Stimulated activated CD4-positive, alpha-beta T cell treated with anti-CD3 and anti-CD28 coated beads, Interleukin-12 subunit alpha, Interleukin-12 subunit beta, amount 100 ng/mL, for 48 hours (primary cell): ENCODE measurements at places on chromosomes 16 and 17.

- no peak for DNase-seq
Observed at GRCh38 chr17:40073454-40074174, 10.8 kb downstream of the THRA start.

DNA sequence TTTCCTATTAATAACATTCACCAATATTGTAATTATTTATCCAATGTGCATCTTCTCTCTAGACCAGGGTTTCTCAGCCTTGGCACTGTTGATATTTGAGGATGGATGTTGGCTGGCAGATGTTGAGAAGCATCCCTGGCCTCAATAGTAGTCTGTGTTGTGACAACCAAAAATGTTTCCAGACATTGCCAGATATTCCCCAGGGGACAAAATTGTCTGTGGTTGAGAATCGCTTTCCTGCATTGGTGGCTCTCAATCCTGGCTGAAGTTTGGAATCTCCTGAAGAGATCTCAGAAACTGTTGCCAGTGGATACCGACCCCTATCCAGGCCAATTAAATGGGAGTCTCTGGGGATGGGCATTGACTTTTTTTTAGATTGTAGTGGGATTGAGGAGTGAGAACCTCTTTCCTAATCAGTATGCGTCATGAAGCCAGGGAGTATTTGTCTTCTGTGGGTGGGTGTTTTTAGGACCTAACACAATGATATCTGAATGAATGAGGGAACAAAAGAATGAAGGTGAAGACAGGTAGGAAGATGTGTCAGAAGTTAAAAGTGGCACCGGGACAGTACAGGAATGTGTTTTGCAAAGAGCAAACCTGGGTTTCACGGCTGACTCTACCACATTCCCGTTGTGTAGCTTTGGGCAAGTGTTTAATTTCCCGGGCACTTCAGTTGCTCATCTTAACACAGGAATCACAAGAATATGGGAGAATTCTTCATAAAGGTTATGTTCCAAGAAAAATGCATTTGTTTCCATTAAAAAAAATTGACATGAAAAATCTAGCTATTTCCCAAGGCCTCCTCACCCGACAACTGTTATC, 24.3 kb downstream of the HSD17B2 start:
- no peak for DNase-seq

GRCh38 chr17:79625706-79626105, 14.9 kb upstream of the RBFOX3 start:
- no peak for DNase-seq

- DNase-seq: no peak
Observed at GRCh38 chr17:521183-521525, 168.5 kb upstream of the RPH3AL start.

DNA sequence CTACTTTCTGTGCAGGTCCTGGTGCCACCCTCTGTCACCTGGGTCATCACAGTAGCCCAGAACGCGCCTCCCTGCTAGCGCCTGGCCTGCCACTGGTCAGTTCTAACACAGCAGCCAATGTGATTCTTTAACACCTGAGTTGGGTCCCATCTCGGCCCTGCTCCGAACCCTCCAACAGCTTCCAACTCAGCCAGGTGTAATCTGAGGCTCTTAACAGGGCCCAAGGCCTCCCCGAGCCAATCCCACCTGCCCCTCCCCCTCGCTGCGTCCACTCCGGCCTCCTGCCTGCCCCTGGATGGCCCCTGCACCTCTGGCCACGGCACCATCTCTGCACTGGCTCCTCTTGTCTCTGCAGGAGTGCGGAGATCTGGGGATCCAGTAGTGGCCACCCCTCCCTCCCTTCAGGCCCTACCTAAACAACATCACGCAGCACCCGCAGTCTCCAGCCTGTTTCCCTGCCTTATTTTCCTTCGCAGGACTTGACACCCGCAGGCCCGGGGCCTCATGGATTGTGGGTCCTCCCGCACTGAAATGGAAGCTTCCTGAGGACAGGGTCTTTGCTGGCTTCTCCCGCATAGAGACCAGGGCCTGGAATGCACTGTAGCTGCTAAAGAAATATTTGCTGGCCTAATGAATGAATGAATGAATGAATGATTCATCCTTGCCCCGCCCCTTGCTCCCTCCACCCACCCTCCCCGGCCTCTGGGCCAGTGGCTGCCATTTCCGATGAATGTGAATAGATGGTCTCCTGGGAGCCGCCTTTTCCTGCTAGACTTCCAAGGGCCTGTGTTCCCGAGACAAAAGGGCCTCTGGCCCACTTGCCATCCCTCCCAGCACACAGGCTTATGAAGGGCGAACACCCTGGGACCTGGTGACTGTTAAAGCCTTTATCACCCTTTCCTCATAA, 174.8 kb upstream of the FOXF1 start:
- no peak for DNase-seq

GRCh38 chr17:39603304-39604016, 4.3 kb downstream of the NEUROD2 start:
- no peak for DNase-seq

- DNase-seq: no peak
Observed at GRCh38 chr17:76240461-76241203, at the start of gene RNF157. Gene RNF157, minus strand, starts transcription at chr17:76240493. Its CDS starts 253 bp downstream, at chr17:76240240.

GRCh38 chr16:4006397-4006999, 109.7 kb downstream of the ADCY9 start:
- no peak for DNase-seq

- no peak for DNase-seq
Observed at GRCh38 chr16:12260647-12261262, 284.2 kb downstream of the SNX29 start.

DNA sequence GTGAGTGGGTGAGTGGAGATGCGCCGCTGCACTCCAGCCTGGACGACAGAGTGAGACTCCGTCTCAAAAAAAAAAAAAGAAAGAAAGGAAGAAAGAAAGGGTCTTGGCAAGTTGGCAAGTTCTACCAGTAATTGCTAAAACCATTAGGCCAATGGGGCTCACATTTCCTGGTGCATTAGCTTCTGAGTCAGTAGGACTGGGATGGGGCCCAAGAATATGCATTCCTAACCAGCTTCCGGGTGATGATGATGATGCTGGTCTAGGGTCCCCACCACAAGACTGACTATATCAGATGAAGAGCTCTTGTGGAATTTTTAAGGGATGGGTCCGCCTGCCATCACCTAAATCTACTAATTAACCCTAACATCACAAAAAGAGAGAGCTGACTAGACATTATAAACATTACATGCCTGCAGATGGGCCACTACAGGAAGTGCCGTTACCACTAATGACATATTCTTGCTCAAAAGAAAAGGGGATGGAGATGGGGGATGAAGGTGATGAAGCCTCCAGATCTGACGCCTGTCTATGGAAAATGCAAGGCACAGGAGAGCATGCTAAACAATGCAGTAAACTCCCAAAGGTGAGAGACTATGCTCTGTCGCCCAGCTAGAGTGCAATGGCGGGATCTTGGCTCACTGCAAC, 13.1 kb downstream of the MYH11 start:
- no peak for DNase-seq

DNA sequence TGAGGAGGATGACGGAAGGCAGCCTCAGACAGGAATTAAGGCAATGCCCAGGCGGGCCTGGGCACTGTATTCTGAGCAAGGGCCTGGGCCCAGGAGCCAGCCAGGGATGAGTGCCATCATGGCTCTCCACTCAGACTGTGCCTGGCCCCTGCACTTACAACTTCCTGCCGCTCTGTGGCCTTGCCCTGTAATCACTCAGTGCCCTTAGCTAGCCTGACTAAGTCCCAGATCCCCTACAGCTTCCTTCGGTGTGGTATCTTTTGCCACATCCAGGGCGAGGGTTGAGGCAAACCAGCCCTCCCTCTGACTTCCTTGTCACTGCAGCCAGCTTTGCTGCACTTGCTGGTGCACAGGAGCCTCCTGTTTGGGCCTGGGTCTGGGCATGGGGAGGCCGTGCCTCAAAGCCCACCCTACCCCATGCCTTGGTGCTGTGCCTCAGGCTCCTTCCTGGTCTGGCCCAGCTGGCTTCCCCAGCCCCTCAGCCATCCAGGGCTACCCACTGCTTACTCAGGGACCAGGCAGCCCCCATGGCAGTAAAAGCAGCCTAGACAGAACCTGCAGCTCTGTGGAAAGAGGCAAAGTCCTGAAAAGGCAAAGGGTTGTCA, 9.3 kb downstream of the SLC46A1 start:
- no peak for DNase-seq

DNA sequence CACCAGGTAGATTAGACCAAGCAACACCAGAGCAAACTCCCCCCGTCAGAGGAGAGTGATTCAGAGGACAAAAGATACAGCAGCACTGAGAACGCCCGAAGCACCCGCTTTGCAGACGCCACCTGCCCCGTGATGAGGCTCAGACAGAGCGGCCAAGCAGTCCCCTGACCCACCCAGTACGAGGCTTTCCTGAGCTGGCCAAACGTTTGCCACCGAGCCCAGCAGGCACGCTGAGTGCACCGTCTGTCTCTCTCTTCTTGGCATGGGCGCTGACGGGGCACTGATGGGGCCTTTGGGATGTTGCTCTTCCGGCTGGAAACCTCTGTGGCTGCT, 19.4 kb upstream of the WDR45B start:
- no peak for DNase-seq

- DNase-seq: no peak
Observed at GRCh38 chr16:54201200-54201599, 85.4 kb downstream of the IRX3 start.

DNA sequence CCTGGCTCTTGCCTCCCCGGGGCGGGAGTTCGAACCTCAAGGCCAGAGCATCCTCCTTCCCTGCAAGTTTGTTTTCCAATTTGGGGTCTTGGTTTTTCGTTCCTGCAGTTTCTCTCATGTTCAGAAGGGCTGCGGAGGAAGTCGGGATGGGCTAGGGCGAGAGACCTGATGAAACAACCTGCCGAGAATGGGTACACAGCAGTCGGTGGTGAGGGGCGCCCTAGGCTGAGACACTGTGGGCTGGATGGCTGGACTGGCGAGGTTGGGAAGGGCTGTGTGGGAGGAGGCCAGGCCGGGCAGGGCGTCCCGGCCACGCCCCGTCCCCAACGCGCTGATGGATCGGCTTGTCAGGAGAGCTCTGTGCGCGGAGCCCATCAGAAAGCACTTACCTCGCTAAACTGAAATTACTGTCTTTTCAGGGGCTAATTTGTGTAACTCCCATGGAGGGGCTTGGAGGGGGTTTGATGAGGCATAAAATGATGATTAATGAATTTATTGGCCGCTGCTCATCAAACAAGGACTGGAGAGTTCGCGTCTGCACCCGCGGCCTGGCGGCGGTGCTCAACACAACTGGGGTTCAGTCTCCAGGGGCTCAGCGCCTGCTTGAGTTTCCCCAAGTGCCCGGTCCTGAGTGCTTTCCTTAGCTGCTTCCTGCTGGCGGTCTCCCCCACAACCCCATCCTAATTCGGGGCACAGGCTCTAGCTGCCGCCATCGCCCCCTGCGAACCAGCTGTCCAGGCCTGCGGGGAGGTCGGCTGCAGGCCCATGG, 9.0 kb downstream of the IRX5 start:
- DNase-seq: no peak

GRCh38 chr17:49082231-49082630, 50.3 kb upstream of the B4GALNT2 start:
- no peak for DNase-seq

DNA sequence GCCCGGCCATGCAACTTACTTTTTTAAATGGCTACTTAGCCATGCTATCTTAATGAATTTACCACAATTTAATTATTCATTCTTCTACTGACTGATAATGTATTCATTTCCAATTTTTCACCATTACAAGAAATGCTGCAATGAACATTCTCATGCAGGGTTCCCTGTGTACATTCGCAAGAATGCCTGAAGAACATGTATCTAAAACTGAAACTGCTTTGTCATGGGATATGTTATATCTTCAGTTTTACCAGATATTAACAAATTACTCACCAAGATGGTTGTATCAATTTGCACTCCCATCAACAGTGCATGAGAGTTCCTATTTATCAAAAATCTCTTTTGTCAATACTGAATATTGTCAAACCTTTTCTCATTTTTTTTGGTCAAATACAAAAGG, 100.8 kb downstream of the SLC39A11 start:
- DNase-seq: no peak

GRCh38 chr17:44781551-44782325, 22.9 kb downstream of the ADAM11 start:
- DNase-seq: no peak

GRCh38 chr16:74667255-74667700, 601 bp upstream of the RFWD3 start:
- DNase-seq: peak; percentile 24

DNA sequence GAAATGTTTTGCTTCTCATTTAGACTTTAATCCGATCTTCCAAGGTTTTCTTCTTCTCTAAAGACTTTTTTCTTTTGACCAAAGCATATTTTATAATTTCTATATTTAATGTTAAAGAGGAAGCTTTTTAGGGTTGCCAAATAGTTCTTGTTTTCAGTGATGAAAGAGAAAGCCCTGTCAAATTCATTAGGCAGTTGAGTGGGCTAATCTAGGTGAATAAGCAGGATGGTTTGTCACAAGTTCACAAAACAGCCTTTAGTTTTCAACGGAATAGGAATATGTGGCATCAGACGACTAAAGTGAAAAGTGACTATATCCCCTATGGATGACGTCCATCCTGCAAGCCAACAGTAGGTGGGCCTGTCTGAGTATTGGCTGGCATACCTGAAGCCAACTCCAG, 118.8 kb downstream of the NLK start:
- DNase-seq: no peak

GRCh38 chr16:75089486-75090202, 26.9 kb downstream of the LDHD start:
- DNase-seq: no peak

- no peak for DNase-seq
Observed at GRCh38 chr16:777826-778225, 10.4 kb downstream of the RPUSD1 start.

DNA sequence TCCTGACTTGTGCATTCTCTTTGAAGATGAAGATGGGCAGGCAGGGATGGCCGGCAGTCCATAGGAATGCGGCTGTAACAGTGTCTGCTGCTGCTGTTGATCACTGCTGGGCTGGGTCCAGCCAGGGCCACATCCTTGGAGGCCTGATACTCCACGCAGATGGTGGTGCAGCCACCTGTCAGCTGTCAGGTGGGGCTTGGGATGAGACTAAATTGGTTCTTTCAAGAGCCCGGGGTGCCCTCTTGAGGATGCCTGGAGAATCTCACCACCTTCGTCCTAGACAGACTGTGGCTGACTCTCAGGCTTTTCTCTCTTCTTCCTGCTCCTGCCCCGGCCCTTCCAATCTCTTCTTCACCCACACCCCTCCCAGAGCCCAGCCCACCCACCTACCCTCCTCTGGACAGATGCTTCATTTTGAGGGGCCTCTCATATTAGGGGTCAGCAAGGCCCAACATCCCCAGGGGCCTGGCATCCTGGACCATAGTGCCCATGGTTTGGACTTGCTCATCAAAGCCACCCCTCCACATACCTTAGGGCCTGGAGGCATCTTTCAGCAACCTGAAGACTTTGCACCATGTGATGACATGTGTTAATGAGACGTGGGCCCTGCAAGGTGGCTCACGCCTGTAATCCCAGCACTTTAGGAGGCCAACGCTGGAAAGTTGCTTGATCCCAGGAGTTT, 19.1 kb downstream of the OSBPL7 start:
- DNase-seq: peak; percentile 47
